ENCODE measurements at places on chromosomes 16 and 17.

- no peak overlapping the region for H3K27ac ChIP-seq
- H3K4me3 ChIP-seq = no peak overlapping the region
- H3K36me3 ChIP-seq = no peaks in the 10 kb centered on the region
- H3K27me3 ChIP-seq = peaks cover 43% of the 10 kb centered on the region
Measured at GRCh38 chr17:38539386-38539785, 66.4 kb downstream of the SRCIN1 start.

DNA sequence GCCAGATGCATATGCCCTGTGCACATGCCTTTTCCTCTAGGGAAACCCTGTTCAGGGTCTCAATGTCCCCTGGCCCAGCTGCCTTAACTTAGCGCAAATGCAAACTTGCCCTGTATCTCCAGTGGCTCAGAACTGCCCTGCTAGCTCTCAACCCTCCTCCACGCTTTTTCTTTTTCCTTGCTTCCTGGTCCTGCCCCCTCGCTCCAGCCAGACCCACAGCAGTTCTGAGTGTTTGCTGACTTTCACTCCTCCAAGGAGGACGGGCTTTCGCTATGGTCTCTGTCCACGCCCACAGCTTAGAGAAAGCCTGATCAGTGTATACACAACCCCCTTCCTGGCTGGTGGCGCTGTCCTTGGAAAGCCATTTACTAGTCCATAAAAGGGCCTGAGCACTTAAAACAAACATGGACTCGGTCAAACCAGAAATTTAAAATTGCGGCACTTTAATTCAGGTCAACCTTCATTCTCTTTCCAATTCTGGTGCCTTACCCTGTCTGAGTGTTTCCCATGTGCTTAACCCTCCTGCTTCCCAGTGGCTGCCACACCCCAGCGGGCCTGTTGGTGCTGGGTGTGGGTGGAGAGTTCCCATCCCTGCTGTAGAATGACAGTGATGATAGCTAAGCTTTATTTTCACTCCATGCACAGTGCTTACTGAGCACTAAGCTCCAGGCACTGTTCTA lies 15.6 kb upstream of the TMEM98 start:
- DNase-seq = peak; percentile 76
- peaks cover 5% of the 10 kb centered on the region for H3K27me3 ChIP-seq
- H3K36me3 ChIP-seq = no peaks in the 10 kb centered on the region
- H3K27ac ChIP-seq = peak overlapping the region; percentile 20
- H3K4me1 ChIP-seq = peaks cover 2% of the 10 kb centered on the region
- H3K4me3 ChIP-seq = no peak overlapping the region

DNA sequence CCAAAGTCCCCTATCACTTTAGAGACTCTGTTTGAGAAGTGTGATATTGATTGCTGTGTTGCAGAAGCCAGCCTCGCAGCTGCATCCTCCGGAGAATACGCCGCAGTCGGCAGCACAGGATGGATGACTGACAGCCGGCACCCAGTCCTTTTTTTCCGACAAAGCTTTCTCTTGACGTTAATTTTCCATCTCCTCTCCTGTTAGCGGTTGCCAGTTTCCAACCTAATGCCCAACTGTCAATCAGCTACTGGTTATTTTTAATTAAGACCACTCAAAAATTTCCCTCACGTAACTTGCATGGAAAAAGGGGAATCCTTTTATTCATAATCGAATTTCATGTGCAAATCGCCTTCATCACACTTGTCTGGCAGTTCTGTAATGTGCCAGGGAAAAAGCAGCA lies 953.9 kb downstream of the CDH11 start:
- no peaks in the 10 kb centered on the region for H3K27me3 ChIP-seq
- no peaks in the 10 kb centered on the region for H3K36me3 ChIP-seq
- DNase-seq = no peak
- no peak overlapping the region for H3K27ac ChIP-seq

DNA sequence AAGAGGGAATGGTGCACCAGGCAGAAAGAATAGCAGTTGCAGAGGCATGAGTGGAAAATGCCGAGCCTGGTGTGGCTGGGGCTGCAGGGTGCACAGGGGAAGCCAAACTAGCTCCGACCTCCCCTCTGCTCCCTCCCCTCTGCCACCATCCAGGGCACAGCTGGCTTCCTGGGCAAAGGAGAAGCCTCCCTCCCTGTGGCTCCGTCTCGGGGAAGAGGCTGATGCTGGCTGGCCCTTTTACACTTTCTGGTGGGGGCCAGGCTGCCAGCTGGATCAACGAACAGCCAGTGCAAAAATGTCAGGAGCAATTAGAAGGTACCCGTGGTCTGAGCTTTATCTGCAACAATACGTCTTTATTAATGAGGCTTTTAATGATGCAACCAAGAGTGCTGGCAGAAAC lies 37.1 kb upstream of the KCNJ12 start:
- H3K27me3 ChIP-seq = peaks cover 3% of the 10 kb centered on the region
- no peak for DNase-seq
- H3K27ac ChIP-seq = no peak overlapping the region
- H3K4me3 ChIP-seq = no peak overlapping the region
- H3K4me1 ChIP-seq = no peaks in the 10 kb centered on the region
- no peaks in the 10 kb centered on the region for H3K36me3 ChIP-seq

- no peaks in the 10 kb centered on the region for H3K36me3 ChIP-seq
- DNase-seq = no peak
- H3K4me1 ChIP-seq = no peaks in the 10 kb centered on the region
- H3K4me3 ChIP-seq = no peak overlapping the region
Measured at GRCh38 chr16:19305443-19305842, 19.9 kb downstream of the CLEC19A start.

GRCh38 chr17:82121660-82122629 lies 23.9 kb upstream of the FASN start:
- peaks cover 10% of the 10 kb centered on the region for H3K4me1 ChIP-seq
- no peak for DNase-seq
- peaks cover 6% of the 10 kb centered on the region for H3K36me3 ChIP-seq
- H3K27me3 ChIP-seq = no peaks in the 10 kb centered on the region
- no peak overlapping the region for H3K27ac ChIP-seq

DNA sequence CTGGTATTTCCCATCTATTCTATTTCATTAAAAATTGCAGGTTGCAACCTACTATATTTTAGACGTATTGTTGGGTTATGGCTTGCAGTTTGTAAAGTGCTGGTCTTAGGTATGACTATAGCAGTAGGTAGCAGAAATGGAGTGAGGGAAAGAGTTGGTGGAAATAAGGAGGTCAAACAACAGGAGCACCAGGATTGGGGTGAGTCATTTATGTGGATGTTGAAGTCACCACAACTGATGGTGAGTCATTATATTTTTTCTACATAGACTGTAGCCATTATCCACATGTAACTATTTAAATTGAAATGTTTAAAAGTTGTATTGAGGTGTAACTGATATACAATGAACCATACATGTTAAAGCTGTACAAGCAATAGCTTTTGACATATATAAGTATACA lies 25.0 kb upstream of the HS3ST3A1 start:
- no peaks in the 10 kb centered on the region for H3K36me3 ChIP-seq
- no peaks in the 10 kb centered on the region for H3K4me1 ChIP-seq
- H3K27me3 ChIP-seq = no peaks in the 10 kb centered on the region
- no peak overlapping the region for H3K4me3 ChIP-seq
- peak; percentile 91 for DNase-seq
- no peak overlapping the region for H3K27ac ChIP-seq

DNA sequence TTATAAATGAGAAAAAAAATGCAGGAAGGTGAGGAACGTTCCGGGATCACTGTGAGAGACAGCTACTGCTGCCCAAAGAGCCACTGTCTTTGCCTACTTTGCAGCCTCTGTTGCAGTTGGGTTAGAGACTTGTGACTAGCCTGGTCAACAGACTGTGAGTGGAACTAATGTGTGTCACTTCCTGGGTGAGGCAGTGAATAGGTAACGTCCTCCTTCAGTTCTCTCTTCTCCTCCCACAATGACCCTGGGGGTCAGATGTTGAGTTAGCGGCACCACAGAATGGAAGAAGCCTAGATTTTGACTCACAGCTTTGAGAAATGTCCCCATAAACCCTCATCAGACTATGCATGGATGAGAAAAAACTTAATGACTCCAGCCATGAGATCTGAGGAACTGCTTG lies 5.2 kb downstream of the C16orf46 start:
- no peaks in the 10 kb centered on the region for H3K27me3 ChIP-seq
- peak; percentile 12 for DNase-seq
- H3K4me1 ChIP-seq = no peaks in the 10 kb centered on the region
- H3K4me3 ChIP-seq = no peak overlapping the region
- H3K36me3 ChIP-seq = no peaks in the 10 kb centered on the region

- peak; percentile 50 for DNase-seq
- H3K36me3 ChIP-seq = no peaks in the 10 kb centered on the region
- H3K4me1 ChIP-seq = 0 out of 2 replicates have a peak, but pooled peaks cover 3% of the 10 kb centered on the region
- no peak overlapping the region for H3K27ac ChIP-seq
- H3K4me3 ChIP-seq = no peak overlapping the region
Measured at GRCh38 chr16:55567382-55567781, 898 bp downstream of the CAPNS2 start.

- H3K4me3 ChIP-seq = no peak overlapping the region
- DNase-seq = no peak
- no peak overlapping the region for H3K27ac ChIP-seq
- H3K4me1 ChIP-seq = peaks cover 17% of the 10 kb centered on the region
- H3K27me3 ChIP-seq = no peaks in the 10 kb centered on the region
Measured at GRCh38 chr16:88170528-88170991, 212.2 kb upstream of the ZNF469 start.

GRCh38 chr16:78939597-78939996 lies 660.9 kb downstream of the MAF start:
- no peak for DNase-seq
- no peak overlapping the region for H3K4me3 ChIP-seq
- no peak overlapping the region for H3K27ac ChIP-seq
- H3K4me1 ChIP-seq = no peaks in the 10 kb centered on the region
- H3K27me3 ChIP-seq = no peaks in the 10 kb centered on the region

- DNase-seq = peak; percentile 53
- no peaks in the 10 kb centered on the region for H3K4me1 ChIP-seq
- H3K27me3 ChIP-seq = peaks cover 14% of the 10 kb centered on the region
Measured at GRCh38 chr16:87233928-87234327, 83.3 kb downstream of the C16orf95 start.

DNA sequence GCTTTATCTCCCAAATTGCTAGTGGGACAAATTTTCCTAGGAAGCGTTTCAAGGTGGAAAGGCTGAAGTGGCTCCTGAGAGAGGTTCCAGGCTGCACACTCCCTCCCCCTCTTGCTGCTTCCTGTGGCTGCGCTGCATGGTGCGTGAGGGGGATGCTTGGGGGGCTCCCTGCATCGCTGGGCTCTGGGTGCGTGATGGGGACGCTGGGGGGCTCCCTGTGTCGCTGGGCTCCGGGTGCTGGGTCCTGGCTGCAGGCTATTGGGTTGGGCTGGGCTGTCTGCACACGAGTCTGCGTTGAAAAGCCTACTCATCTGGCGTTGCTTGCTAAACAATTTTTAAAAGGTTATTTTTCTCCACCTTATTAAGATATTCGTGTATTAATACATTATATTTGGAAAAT lies 30.1 kb downstream of the NDEL1 start:
- H3K27me3 ChIP-seq = no peaks in the 10 kb centered on the region
- no peak overlapping the region for H3K27ac ChIP-seq
- peaks cover 63% of the 10 kb centered on the region for H3K36me3 ChIP-seq

- H3K4me3 ChIP-seq = no peak overlapping the region
- peak; percentile 86 for DNase-seq
- no peaks in the 10 kb centered on the region for H3K4me1 ChIP-seq
Measured at GRCh38 chr17:34361478-34362061, 1.5 kb downstream of the CCL1 start.

GRCh38 chr16:78443542-78444364 lies 344.3 kb downstream of the WWOX start:
- no peaks in the 10 kb centered on the region for H3K27me3 ChIP-seq
- H3K4me1 ChIP-seq = no peaks in the 10 kb centered on the region
- H3K4me3 ChIP-seq = no peak overlapping the region
- DNase-seq = no peak

- H3K36me3 ChIP-seq = no peaks in the 10 kb centered on the region
- no peaks in the 10 kb centered on the region for H3K4me1 ChIP-seq
- no peaks in the 10 kb centered on the region for H3K27me3 ChIP-seq
- no peak overlapping the region for H3K4me3 ChIP-seq
- DNase-seq = no peak
Measured at GRCh38 chr17:56543280-56543679, 50.2 kb upstream of the NOG start.

GRCh38 chr16:85418978-85419491 lies 194.1 kb upstream of the GSE1 start:
- no peaks in the 10 kb centered on the region for H3K36me3 ChIP-seq
- no peak overlapping the region for H3K27ac ChIP-seq
- H3K4me3 ChIP-seq = no peak overlapping the region
- H3K27me3 ChIP-seq = no peaks in the 10 kb centered on the region

DNA sequence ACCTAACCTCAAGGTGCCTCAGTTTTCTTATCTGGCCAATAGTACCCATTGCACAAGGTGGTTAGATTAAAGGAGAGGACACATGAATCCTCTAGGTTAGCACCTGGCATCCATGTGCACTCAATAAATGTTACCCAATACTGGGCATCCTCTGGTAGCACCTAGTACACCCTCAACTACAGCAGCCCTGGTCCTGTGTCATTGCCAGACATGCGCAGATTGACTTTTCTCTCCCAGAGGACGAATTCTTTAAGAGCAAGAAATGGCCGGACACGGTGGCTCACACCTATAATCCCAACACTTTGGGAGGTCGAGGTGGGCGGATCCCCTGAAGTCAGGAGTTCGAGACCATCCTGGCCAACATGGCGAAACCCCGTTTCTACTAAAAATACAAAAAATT lies 7.3 kb downstream of the DUSP3 start:
- H3K27ac ChIP-seq = no peak overlapping the region
- H3K4me1 ChIP-seq = no peaks in the 10 kb centered on the region
- peaks cover 53% of the 10 kb centered on the region for H3K36me3 ChIP-seq
- no peak for DNase-seq
- no peak overlapping the region for H3K4me3 ChIP-seq

All from IMR-90 (cell line).